ENCODE measurements at places on chromosomes 1 and 21.

- DNase-seq = no peak
Observed at GRCh38 chr21:36535618-36536241, 55.8 kb upstream of the CLDN14 start.

DNA sequence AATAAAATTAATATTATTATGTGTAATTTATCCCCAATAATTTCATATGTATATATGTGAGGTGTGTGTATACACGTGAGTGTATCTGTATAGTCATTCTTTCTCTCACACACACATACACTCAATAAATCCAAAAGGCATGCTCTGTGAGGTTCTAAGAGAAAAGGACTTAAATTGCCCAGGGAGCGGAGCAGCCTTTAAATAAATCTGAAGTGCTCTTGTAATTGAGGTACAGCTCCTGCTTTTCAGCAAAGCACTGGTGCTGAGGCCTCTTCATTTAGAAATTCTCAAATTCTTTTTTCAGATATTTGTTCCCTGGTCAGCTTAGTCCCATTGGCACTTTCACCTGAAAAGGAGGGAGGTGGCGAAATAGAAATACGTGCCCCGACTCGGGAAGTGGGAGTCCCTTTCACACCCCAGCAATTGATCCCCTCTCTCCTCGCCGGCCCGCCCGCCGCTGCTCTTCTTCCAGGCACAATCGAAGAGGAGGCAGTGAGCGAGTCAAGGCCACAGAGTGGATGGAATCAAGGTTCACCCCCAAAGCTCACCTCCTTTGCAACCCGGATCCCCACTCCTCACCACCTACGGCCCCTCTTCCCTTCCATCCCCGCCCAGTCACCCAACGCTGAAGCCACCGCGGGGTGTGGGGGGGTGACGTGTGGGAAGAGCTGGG lies 944 bp downstream of the PLPPR5 start:
- no peak for DNase-seq

DNA sequence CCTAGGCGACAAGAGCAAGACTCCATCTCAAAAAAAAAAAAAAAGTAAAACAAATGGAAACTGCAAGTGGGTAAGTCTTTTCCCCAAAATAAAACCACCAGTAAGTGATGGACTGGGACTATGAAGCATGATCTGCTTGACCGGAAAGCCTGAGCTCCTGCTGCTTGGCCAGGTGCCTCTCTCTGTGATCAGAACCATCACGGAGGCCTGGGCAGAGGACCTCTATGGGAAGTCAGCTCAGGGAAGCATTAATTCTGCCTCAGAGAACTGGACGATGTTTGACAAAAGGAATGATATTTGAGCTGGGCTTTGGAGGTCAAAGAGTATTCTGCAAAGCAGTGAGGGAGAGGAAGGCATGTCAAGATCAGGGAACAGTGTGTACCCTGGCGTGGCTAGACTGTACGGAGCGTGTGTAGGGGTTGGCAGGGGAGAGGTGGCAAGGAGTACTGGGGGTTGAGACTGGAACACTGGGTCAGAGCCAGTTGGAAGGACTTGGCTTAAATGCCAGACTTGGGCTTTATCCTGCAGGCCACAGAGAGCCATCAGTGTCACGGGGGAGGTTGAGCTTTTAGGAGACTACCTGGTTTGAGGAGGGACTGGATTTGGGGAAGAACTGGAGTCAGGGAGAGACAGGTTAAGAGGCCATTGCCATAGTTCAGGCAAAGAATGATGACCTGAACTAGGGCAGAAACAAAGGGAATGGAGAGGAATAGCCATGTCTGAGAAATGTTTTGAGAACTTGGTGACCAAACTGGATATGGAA lies 16.4 kb downstream of the ATP1A2 start:
- no peak for DNase-seq

DNA sequence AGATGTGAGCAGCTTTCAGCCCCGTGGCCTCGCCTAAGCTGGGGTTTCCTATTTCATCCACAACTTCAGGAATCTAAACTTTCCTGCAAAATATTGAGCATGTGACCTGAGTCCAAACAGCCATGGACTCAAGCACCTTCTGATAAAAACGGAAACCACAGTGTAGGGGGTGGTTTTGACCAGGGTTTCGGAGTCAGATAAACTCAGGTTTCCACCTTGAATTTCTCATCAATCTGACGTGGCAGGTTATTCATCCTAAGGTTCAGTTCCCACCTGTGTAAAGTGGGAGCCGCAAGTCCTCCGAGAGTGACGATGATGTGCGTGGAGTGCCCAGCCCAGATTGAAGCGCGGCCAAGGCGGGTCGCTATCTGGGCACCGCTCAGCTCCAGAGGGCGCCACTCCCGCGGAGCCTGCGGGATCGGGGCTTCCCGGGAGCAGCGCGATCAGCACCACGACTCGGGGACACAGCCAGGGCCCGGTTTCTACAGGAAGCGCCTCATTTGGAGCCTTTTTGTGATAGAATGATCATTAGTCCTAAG lies 871 bp upstream of the ETS2 start:
- peak; percentile 55 for DNase-seq

- no peak for DNase-seq
Observed at GRCh38 chr1:72288886-72289285, 6.5 kb upstream of the NEGR1 start.

- no peak for DNase-seq
Observed at GRCh38 chr1:54591127-54591756, 32.1 kb downstream of the FAM151A start.

DNA sequence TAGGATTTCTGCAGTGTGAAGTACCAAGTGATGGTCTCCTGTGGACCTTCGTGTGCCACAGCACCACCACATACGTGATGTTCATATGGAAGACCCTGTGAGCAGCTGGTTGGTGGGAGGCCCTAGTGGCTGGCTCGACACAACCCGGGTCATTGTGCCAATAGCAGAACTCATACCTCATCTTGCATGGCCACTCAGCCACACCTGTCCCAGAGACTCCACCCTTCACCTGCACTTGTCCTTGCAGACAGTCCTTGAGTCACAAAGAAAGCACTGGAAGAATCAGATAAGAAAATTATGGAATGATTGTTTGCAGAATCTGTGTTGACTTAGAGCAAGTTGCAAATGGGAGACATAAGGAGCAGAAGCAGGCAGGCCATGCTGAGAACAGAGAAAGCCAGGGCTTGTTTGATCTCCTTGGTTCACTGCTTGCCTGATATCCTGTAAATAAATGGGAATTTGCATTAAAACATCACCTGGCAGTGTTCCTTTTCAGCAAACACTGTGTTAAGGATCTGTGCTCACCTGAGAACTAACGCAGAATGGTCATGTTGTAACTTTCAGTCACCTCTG lies 307.7 kb downstream of the SIPA1L2 start:
- no peak for DNase-seq

- no peak for DNase-seq
Observed at GRCh38 chr1:209899948-209900347, 38.1 kb upstream of the SYT14 start.

DNA sequence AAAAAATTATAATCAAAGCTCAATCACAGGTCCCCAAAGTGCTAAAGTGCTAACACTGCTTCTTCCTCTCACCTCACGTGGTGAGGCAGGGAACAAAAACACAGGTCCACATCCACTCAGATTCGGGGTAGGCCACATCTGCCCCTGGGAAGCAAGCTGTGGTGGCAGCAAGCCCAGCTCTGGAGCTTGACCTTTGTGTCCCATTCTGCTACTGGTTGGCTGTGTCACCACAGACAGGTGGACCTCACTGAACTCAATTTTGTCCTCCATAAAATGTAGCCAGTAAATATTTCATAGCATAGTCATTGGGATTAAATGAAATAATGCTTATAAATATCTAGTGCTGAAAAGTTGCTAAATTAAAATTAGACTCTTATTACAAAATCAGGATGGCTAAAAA lies 8.5 kb downstream of the AZIN2 start:
- no peak for DNase-seq

Measured in T-helper 2 cell treated with Interferon-gamma antibody and Interleukin-4, amounts not matched to agents 5 μg/mL and 100 μg/mL, for 36 hours (primary cell).